EL (cell line): ENCODE measurements at places on chromosomes 12 and 14.

GRCh38 chr12:3303410-3304136 is 187.4 kb upstream of the PRMT8 start:
- no peak for DNase-seq

DNA sequence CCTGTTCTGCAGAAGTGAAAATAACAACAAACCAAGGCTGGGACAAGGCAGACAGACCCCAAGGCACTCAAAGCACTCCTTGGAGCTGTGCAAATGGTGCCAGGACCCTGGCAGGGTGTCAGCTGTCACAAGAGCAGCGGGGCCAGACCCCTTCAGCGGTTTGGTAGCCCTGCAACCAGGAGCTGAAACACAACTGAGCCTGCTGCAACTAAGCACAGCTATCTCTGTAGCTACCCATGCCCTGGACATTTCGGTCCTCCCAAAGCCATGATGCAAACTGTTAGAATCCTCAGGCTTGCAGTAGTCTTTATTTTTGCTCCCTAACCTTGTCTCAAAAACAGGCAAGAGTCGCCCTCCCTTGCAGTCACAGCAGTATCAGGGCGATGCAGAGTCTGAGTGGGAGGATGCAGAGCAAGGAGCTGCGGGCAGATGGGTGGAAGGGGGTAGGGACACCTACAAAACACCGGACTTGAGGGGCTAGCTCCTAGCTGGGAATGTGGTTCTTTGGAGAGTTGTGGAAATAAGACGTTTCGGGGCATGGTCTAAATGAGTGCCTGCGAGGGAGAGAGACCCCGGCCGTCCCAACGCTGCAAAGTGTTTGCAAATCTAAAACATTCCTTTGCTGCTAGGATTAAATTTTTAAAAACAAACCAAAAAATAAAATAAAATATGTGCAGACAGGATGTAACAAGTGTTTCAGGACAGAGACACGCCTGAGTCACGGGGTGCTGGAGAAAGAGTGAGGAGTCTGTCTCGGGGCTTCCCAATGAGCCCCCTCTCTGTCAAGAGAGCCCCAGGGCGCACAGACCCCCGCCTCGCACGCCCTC is 1.0 kb downstream of the NUAK1 start:
- DNase-seq, result peak; percentile 31

DNA sequence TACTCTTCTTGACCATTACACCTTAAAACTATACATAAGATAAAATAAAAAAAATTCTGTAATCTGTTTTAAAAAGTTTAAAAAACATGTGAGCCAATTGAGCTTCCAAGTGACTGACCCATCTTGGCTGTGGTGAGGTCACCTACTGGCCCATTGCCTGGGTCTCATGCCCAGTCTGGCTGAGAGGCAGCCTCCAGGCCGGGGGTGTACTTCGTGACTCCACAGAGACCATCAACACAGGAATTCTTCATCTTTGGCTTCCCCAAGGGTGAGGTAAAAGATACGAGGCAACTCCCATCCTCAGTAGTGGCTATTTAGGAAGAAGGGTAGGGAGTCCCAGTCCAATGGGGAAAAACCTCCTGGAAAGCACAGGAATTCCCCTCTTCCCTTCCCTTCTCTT is 113.2 kb downstream of the APAF1 start:
- DNase-seq, result peak; percentile 47

DNA sequence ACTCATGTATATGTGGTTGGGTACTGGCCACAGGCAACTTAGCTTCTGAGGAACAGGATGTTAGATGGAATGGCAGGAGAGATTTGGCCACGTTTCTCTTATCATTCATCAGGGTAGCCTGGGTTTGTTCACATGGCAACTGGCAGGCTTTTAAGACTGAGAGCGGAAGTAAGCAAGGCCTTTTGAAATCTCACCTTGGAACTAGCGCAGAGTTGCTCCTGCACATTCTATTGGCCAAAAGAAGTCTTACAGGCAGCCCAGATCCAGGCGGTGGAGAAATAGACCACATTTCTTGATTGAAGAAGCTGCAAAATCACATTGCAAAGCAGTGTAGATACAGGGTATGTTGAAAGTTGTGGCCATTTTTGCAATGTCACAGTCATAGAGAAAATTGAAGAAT is 3.7 kb downstream of the CLEC4A start:
- no peak for DNase-seq

DNA sequence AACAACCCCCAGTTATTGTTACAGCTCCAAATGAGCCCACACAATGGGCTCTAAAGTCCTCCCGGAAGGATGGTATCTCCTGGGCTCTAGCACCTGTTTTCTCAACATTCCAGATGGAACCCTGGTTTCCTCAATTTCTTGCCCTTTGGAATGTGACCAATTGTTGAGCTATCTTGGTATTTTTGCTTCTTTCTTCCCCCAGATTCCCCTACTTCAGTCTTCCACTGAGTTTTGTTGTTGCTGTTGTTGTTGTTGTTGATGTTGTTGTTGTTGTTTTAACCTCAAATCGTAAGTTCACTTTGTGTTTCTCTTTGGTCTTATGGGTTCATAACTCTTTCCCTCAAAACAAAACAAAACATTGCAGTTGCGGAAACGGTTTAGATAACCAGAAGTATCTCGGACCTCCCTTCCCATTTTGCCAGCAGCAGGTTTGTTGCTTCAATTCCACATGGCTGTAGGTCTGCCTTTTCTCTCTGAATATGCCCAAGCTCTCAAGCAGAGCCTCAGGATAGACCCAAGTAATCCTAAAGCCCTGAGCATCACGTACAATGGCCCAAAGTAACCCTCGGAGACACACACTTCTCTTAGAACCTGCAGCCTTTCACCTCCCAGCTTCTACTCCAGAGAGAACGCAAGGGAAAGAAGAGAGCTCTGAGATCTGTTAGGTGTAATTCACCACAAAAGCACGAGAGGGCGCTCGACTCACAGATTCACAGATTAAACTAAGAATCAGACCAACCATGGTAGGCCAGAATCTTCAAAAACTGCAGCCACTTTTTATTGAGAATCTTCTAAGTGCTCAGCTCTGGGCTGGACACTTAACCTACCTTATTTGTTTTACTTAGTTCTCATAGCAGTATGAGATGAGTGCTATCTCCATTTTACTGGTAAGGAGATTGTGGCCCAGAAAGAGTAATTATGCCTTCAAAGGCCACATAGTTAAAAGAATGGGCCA is 1.0 kb upstream of the DDX23 start:
- peak; percentile 89 for DNase-seq

DNA sequence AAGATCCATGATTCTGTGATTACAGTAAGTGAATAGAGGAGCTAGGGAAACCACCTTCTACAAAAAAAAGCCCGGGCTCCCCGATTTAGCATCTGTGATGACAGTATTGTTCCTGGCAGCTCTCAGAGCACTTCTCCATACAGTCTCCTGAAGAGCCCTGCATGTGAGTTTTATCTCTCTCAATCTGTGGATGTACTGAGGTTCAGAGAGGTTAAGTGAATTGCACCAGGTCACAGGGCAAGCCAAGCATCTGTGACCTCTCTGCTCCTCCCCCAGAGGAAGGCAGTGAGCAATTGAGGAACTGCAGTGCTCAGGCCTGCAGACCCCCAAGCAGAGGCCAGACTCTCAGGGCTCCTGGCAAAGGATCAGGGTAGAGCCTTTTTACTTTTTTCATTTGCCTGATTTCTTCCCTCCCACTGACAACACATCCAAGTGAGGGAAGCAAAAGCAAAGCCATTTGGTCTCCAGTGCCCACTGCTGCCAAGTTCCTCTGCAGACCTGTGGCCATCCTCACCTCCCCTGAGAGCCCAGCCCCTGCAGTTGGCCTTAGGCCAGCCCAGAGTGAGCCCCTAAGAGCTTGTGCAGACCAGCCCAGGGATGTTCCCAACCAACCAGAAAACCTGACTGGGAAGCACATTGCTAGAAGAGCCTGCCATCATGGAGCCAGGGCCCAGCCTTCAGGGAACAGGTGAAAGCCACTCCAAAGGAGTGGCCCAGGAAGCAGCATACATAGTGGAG is 47.6 kb upstream of the PNMA1 start:
- DNase-seq, result no peak

- no peak for DNase-seq
Observed at GRCh38 chr12:27272373-27273028, 28.4 kb downstream of the STK38L start.

GRCh38 chr12:132279184-132279889 is 50.1 kb downstream of the GALNT9 start:
- no peak for DNase-seq

- DNase-seq, result no peak
Observed at GRCh38 chr12:2177751-2178150, 125.0 kb downstream of the CACNA1C start.

- DNase-seq, result no peak
Observed at GRCh38 chr12:93595351-93595750, 22.9 kb downstream of the SOCS2 start.

DNA sequence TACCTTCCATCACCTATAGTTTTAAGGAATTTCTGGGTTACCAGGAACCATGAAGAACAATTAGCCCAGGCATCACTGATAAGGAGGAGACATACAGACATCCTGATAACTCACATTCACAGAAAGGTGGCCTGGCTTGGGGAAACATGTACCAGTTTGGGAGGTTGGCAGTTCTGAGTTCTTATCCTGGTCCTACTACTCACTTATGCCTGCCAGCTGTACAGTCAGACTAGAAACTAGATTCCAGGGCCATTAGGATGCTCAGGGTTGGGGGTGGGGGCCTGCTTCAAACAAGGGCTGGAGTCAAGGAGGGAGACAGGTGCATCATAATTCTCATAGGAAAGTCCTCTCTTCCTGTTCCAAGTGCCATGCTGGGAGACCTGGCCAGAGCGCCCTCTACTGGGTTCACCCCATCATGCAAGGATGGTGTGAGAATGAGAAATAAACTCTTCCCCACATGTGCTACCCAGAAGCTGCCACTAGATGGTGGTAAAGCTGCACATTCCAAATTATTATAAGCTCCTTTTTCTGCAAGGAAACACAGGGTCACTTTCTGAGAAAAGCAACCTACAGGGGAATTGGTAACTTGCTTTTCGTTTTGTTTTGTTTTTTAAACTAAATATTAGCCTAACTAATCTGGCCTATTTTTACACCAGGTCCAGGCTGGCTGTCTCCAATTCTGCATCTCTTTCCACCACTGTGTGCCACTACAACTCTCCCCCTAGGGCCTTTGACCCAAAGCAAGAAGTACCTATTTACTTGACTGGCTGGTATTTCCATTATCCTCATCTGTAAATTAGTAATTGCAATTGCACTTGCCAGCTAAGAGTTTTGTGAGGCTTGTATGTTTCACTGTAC is 14.5 kb downstream of the OAS2 start:
- DNase-seq, result peak; percentile 79

- no peak for DNase-seq
Observed at GRCh38 chr14:65302571-65303189, 109.8 kb upstream of the FUT8 start.

DNA sequence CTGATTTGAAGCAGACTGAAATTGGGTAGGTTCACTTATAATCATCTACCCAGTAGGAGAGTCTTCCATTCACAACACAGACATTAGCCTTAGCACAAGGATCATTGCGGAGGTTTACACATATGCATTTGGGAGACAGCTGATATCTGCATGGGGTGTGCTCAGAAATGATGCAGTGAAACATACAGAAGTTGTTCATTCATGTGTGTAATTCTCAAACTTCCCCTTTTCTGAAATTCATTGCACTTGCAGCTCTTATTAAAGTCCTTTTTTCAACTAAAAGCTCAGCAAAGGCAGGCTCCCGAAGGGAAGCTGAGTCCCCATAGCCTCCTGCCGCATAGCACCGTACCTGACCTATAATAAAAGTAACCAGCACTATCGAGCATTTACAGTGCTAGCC is 218.3 kb upstream of the CRY1 start:
- DNase-seq, result no peak

DNA sequence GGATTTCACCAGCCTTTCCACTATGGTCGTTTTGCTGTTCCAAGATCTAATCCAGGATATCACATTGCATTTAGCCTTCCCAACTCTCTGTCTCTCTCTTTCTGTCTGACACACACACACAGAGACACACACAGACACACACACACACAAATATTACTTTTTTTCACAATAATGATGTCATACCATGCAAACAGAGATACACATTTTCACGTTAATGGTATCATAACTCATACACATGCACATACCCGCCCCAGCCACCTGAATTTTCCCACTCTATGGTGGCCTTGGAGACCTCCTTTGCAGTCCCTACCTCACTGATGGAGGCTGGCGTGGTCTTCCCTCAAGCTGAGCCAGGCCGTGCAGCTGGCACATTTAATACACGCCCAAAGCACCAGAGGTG is 7.2 kb upstream of the MYL2 start:
- no peak for DNase-seq

DNA sequence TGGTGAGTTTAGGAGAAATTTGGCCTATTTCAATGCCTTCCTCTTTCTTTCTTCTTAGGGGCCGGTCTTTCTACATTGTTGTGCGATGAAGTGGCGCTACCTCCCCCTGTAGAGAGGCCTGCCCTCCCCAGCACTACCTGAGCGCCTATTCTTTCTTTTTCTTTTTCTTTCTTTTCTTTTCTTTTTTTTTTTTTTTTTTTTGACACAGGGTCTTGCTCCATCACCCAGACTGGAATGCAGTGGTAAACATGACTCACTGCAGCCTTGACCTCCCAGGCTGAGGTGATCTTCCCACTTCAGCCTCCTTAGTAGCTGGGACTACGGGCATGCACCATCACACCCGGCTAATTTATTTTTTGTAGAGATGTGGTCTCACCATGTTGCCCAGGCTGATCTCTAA is 136.1 kb upstream of the MAX start:
- DNase-seq, result peak; percentile 93

DNA sequence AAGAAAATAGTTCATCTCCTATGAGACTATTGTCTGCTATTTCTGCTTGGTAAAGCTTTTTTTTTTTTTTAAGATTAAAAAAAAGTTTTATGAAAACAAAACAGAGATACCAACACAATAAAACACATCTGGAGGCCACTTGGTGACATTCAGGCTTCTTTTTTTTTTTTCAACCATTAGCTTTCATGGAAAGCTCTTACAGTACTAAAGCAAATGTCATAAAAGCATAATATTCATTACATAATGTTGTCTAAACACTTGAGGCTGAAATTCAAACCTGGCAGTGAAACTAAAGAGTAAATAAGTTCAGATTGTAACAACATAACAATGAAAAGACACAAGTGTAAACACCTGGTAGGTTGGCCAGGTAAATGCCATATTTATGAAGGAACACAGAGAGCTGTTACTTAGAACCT is 14.7 kb downstream of the PRICKLE1 start:
- no peak for DNase-seq

DNA sequence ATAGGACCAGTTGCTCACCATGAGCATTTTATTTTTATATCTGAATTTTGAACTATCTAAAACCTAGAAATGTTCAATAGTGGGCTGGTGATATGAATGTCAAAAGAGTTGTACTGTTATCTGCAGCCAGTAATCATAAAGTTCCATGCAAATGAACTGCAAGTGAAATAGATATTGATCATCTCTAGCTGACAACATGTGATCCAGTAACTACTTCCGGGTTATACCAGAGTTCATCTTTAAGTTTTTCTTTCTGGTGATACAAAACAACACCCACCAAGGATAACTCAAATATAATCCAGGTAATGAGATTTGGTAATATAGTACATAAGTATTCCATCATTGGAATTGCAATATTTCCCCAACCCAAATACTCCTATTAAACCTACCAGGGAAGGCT is 4.1 kb downstream of the IL26 start:
- no peak for DNase-seq
